ENCODE measurements at places on chromosomes 2 and 18. TPM values are rescaled to one million over a fixed set of nuclear protein-coding genes. Genes with fewer than 3 reads are reported as not detected.

KCNIP3 gene
- 21.6 TPM for total RNA-seq

MC5R gene
- not detected for total RNA-seq

SULT1C2 gene
- total RNA-seq = 1.5 TPM

DTNA gene
- 11.7 TPM for total RNA-seq

NABP1 gene
- total RNA-seq = 12.9 TPM

NLRC4 gene
- not detected for total RNA-seq

ASXL3 gene
- 0.33 TPM for total RNA-seq

ALK gene
- total RNA-seq = not detected

DCDC2C gene
- not detected for total RNA-seq

CHRND gene
- not detected for total RNA-seq

RBKS gene
- total RNA-seq = 3.4 TPM

TMEM198 gene
- 5.1 TPM for total RNA-seq

RPRM gene
- not detected for total RNA-seq

CENPA gene
- total RNA-seq = 51.2 TPM

ANKRD30B gene
- total RNA-seq = not detected

RTTN gene
- total RNA-seq = 3.5 TPM

TRMT61B gene
- 6.8 TPM for total RNA-seq

CDH2 gene
- 220 TPM for total RNA-seq

EPHA4 gene
- 16.7 TPM for total RNA-seq

IL1R2 gene
- total RNA-seq = not detected

NYAP2 gene
- not detected for total RNA-seq

KCNJ3 gene
- 0.13 TPM for total RNA-seq

MAL gene
- 0.98 TPM for total RNA-seq

OSBPL1A gene
- total RNA-seq = 13.9 TPM

PPP1R1C gene
- total RNA-seq = 1.3 TPM

TDRD15 gene
- total RNA-seq = not detected

NT5C1B gene
- total RNA-seq = not detected

Data from mesangial cell (primary cell).